Activated CD4-positive, alpha-beta T cell treated with anti-CD3 and anti-CD28 coated beads for 36 hours (primary cell): ENCODE measurements at places on chromosomes 2 and 18.

- no peak for DNase-seq
Observed at GRCh38 chr2:160513120-160513519, 19.5 kb upstream of the RBMS1 start.

- peak; percentile 67 for DNase-seq
Observed at GRCh38 chr2:9099341-9099751, 95.9 kb upstream of the MBOAT2 start.

- DNase-seq, result no peak
Observed at GRCh38 chr18:39693359-39693758, 2127.8 kb upstream of the CELF4 start.

DNA sequence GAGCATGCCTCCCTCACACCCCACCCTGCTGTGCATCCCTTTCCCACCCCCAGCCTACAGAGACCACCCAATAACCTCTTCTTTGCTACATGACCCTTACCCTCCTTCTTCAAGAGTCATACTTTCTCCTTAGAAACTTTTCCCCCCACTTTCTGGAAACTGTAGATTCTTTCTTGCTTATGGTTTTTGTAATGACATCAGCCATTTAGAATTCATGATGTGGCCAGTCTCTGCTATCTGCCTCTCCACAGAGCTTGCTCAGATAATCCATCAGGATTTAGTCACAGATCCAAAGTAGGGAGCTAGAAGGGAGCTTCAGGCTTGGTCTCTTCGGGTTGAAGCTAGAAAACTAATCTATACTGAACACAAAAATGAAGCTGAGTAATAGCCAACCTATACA is 36.5 kb downstream of the GALM start:
- DNase-seq, result no peak

- no peak for DNase-seq
Observed at GRCh38 chr2:46921676-46922448, 6.3 kb upstream of the MCFD2 start.

- no peak for DNase-seq
Observed at GRCh38 chr18:59478591-59478990, 119.5 kb upstream of the LMAN1 start.

DNA sequence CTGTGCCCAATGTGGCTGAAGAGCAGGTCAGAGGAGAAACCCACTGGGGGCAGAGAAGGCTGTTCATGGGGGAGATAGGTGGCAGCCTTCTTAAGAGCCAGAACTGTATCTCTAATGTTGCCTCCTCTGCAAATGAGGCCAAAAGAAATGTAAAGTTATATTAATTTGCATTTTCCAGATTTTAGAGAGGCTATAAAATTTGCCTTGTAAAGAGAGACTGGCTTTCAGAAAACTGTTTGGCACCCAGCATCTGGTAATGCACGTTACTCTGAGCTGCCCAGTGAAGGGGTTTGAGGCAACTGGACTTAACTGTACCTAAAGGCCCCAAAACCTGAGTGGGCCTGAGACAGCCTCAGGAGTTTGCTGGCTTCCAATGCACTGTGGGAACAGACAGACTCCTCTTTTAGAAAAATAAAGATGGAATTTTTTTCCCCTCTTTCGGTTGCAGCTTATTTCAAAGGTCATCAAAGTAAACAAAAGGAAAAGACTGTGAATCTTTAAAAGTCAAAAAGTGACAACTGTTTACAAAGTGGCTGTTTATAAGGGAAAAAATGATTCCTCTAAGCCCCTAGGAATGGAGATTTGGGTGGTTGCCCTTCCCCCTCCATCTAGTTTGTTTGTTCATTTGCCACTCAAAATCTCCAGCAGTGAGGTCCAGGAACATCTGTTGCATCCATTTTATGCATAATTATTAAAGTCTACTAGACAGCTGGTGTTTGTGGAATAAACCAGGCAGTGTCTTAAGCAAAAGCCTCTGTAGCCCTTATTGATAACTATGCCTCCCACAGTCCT is 132.2 kb upstream of the ZFP36L2 start:
- no peak for DNase-seq

DNA sequence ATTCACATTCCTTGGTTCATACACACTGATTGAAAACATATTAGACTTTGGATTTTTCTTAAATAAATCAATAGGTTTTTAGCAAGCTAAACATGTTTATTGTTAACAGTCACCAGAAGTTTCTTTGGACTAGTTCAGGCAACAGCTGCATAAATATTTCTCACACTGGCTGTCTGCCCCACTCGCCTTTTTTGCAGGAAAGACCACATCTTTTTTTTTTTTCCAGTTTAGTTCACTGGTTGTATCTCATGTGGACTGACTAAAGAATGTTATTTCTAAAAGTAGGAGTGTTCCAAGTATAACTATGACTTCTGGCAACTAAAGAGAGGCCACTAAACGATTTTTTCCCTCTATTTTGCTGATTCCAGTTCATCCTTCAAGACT is 31.1 kb downstream of the SLC40A1 start:
- DNase-seq, result no peak

- DNase-seq, result no peak
Observed at GRCh38 chr2:203040966-203041521, 26.4 kb downstream of the NBEAL1 start.

- DNase-seq, result no peak
Observed at GRCh38 chr2:144480285-144480684, 39.6 kb downstream of the ZEB2 start.

DNA sequence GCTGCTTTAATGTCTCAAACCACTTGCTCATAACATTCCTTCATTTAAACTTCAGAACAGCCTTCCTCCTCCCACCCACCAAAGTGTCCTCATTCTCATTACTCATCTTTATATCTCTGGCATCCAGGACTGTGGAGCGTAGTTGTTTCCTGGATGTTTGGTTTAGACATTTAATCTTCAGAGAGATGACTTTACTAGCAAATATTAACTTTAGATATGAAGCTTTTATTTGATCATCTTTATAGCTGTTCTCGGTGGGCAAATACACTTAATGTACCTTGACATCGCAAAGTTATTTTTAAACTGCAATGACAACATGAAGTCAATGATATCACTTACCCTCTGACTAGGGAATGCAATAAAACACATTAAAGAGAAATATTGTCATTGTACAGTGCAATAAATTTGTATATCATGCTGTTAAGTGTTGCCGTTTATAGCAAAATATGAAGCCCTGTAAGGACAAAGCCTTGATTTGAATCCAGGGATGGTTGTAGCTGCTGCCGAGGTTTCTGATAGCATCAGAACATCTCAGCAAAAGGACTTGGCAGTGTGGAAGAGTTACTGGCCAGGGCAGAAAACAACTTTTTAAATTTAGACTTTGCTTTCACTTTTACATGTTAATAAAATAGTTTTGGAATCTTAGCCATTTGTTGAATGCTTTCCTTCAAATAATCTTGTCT is 4.6 kb upstream of the LAMA3 start:
- DNase-seq, result no peak

GRCh38 chr2:239498981-239499634 is 98.3 kb upstream of the HDAC4 start:
- DNase-seq, result no peak

GRCh38 chr2:59888015-59888414 is 665.4 kb downstream of the BCL11A start:
- peak; percentile 63 for DNase-seq

GRCh38 chr2:206084870-206085741 is 868 bp downstream of the INO80D start:
- peak; percentile 61 for DNase-seq

DNA sequence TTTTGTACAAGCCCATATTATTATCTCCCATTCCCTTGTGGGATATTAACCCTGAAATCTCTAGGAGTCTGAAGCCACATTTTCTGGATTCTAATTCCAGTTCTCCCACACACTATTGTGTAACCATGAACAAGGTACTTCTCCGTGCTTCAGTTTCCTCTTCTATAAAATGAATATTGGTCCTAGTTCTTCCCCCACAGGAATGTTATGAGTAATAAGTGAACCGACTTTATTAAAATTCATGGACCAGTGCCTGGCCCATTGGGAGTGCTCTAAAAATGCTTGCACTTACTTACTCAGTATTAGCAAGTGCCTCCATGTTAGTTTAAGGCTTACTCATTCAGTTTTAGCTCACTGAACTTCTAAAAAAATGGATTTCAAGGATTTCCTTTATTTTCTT is 1.4 kb upstream of the ACMSD start:
- DNase-seq, result no peak
